ENCODE measurements at places on chromosomes 13 and 19. TPM values are rescaled to one million over a fixed set of nuclear protein-coding genes. Genes with fewer than 3 reads are reported as not detected.
A peak's percentile ranks its signal among the peaks of the same experiment; 100 is the strongest.

GRCh38 chr19:17951990-17952976 lies 14.6 kb upstream of the KCNN1 start:
- DNase-seq: peak; percentile 75

- no peak for DNase-seq
These were observed 512.8 kb downstream of the LMO7 start for GRCh38 chr13:76148926-76149325.

DNA sequence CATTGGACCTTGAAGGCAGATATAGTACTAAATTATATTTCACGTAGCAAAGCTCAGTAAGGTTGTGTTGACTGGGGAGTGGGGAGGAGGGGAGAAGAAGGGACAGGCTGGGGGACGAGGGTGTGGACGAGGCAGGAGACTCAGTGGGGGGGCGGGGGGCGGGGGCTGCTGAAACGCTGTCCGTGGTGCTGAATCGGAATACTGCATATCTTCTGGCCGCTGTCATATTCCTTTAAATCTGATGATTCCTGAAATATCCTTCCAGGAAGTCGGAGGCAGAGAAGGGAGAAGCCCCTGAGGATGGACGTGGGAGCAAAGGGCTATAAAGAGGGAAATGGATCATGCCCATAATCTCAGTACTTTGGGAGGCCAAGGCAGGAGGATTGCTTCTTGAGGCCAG lies 34.7 kb upstream of the CASP14 start:
- DNase-seq: no peak

PPM1N gene
- 6.6 TPM for total RNA-seq

GSX1 gene
- total RNA-seq: not detected

DNA sequence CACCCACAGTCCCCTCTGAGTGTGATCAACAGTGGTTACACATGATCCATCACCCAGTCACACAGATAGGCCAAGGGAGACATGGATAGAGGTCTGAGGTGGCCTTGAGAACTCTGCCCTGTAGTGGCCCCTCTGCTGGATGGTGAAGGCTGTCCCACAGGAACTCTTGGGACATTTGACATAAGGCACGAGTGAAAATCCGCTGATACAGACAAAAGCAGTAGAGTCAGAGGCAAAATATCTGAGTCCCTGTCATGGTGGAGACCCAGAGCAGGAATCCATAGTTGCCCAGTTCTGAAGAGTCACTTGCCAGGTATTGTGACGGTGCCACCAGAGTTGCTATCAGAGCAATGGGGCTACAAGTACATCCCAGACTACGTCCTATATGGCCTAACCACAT lies 18.8 kb upstream of the SLC25A30 start:
- no peak for DNase-seq

Data from glutamatergic neuron (in vitro differentiated cells).